ENCODE measurements at places on chromosomes 2 and 18.

DNA sequence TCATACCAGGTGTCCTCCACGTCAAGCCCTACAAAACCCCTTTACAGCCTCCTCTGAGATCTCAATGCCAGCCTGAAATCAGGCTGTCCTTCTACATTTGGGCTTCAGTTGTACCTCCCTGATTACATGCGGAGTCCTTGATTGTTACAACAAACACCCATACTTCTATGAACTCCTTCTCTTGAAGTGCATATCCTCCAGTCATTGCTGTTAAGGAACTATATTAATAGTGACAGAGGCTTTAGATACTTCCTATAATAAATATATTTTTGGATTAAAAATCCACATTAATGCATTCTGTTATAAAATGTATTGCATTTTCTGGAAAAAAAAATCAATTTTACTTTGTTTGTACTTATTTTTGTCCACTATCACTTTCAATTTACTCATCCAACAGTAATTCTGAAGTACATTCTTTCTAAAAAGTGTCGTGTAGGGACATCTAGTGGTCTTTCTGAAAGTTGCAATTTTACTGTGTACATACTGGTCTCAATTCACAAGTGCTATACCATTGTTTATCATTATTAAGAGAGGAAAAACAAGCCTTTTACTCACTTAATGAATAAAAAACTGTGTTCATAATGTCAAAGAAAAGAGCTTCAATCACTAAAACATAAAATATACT, 316.4 kb downstream of the DSEL start:
- H3K36me3 ChIP-seq, result no peaks in the 10 kb centered on the region
- H3K4me3 ChIP-seq, result no peak overlapping the region
- DNase-seq, result peak; percentile 57

DNA sequence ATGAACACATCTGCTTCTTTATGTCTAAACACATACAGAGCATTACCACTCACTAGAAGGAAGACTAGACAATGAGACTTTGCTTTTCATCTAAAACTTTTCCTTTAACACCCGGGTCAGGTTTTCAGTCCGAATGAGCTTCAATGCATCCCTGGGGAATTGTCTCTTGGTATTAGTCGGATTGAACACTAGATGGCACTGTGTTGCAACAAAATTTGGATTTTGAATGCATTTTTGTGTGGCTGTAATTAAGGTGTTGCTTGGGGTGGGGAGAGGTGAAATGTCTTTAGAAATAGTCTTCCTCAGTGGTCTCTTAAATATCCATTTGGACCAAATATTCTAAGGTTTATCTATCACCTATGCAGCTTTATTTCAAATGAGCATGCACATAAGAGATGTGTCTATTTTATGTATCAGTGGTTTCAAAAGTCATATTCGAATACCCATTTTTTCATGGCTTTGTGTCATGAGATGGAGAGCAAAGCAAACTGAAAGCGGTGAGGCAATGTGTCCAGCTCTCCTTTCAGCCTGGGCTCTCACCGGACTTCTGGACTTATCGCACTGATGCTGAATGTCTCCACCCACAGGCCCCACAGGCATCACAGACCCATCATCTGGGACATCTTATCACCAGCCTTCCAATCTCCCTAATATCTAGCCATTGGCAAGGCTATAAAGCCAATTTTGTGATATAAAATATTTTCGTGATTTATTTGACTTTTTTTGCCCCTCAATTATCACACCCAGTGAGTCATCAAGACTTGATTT, 510.3 kb downstream of the RNF144A start:
- peaks cover 12% of the 10 kb centered on the region for H3K4me1 ChIP-seq
- no peaks in the 10 kb centered on the region for H3K36me3 ChIP-seq
- peaks cover 9% of the 10 kb centered on the region for H3K27me3 ChIP-seq
- no peak overlapping the region for H3K27ac ChIP-seq
- peak; percentile 77 for DNase-seq
- H3K4me3 ChIP-seq, result no peak overlapping the region

- H3K27me3 ChIP-seq, result no peaks in the 10 kb centered on the region
- H3K27ac ChIP-seq, result no peak overlapping the region
- no peak overlapping the region for H3K4me3 ChIP-seq
These were observed 22.9 kb upstream of the LBH start for GRCh38 chr2:30208453-30208852.

GRCh38 chr2:31736695-31737454, 156.1 kb upstream of the SRD5A2 start:
- no peaks in the 10 kb centered on the region for H3K36me3 ChIP-seq
- no peaks in the 10 kb centered on the region for H3K27me3 ChIP-seq
- no peak overlapping the region for H3K4me3 ChIP-seq
- DNase-seq, result no peak

DNA sequence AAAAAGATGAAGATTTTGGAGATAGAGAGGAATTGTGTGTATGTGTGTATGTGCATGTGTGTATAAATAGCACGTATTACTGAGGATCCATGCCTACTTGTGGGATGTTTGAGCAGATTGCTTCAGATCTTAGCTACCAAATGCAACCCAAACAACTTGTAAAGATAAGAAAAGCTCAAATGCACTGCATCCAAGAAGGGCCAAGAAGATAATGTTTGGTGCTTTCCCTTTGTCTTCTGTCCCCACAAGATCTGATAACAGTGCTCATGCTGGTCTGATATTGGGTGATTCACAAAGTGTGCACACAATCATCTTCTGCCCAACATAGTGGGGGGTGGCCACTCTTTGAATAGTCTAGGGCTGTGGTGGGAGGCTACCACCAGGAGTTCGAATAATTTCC, 284.8 kb upstream of the CYRIA start:
- H3K4me3 ChIP-seq, result no peak overlapping the region
- DNase-seq, result no peak
- H3K4me1 ChIP-seq, result no peaks in the 10 kb centered on the region

DNA sequence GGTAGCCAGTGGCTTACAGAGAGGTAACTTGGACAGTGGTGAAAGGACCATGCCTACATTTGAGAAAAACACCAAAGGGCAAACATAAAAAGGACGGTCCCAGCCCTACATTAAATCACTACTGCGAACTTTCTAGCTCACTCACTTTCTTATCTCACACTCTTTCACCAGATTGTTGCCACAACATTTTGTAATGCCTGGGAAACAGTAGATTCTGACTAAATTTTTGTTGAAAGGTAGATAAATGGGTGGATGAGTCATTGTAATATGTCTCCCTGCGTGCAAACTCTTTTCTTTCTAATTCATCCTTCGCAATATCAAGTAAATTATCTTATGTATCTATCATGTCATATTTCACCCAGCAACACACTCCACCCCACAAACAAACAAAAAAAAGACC, 192.2 kb downstream of the IRS1 start:
- no peaks in the 10 kb centered on the region for H3K4me1 ChIP-seq
- no peak overlapping the region for H3K4me3 ChIP-seq
- H3K27ac ChIP-seq, result no peak overlapping the region
- no peak for DNase-seq

GRCh38 chr2:104863468-104864279, 9.8 kb downstream of the POU3F3 start:
- DNase-seq, result no peak
- H3K36me3 ChIP-seq, result no peaks in the 10 kb centered on the region
- peaks cover 6% of the 10 kb centered on the region for H3K4me1 ChIP-seq
- H3K27me3 ChIP-seq, result peaks cover 99% of the 10 kb centered on the region

DNA sequence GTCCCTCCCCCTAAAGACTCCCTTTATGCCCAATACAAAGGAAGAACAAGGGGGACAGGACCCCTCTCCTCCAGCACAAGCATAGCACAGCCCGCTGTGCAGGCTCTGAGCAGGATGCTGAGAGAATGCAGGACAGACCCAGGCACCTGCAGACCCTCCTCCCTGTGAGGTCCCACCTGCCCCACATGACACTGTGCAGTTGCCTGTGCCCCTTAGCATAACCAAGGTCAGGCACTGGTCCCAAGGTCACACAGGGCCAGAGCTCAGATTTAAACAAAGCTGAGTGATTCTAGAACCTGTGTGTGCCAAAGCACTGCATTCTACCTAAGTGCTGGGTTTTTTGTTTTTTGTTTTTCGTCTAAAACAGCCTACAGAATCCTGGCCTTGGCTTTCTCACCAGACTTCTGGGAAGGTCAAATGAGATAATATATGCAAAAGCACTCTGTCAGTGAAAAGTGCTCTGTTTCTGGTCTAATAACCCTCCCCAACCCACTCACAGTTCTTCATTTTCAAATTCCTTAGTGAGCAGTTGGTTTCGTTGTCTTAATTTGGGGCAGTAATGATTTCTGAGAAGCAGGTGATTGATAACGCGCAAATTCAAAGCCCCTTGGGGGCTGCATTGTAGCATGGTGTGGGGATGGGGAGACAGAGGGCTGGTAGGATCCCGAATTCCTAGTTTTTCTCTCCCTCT, 125.7 kb downstream of the KCTD1 start:
- no peak overlapping the region for H3K27ac ChIP-seq
- no peak overlapping the region for H3K4me3 ChIP-seq
- H3K36me3 ChIP-seq, result no peaks in the 10 kb centered on the region
- no peaks in the 10 kb centered on the region for H3K27me3 ChIP-seq

DNA sequence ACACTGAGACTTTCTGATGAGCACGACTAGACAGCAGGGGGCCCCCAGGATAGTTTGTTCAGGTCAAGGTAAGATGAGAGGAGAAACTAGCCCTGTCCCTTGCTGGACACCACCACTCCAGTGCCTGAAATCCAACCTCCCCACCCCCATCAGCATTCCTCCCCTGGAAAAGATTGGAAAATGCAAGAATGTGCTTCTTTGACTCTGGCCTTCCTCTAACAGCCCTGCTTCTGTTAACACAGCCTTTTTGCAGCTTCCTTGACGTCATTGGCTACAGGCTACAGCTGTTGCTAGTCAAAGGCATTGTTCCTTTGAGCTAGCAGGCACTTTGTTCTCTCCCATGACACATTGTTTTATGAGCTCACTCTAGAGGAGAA, 20.1 kb upstream of the LTBP1 start:
- no peaks in the 10 kb centered on the region for H3K4me1 ChIP-seq
- H3K36me3 ChIP-seq, result no peaks in the 10 kb centered on the region
- DNase-seq, result peak; percentile 40
- H3K27me3 ChIP-seq, result no peaks in the 10 kb centered on the region
- H3K27ac ChIP-seq, result no peak overlapping the region

DNA sequence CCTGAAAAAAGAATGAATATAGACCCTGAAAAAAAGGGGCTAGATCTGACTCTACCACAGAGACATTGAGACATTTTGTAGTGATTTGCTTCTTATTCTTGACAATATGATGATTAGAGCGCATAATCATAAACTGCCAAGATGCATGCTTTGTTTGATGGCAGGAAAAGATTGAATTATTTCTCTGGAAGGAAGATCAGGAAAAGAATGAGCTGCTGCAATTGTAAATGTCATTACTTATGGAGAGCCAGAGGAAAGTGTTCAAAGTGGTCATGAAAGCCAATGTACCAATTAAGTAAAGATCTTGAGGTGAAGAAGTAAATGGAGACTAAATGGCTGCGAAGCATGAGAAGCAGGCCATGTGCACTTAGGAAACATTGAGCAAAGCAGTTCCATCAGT, 126.4 kb upstream of the NXPH2 start:
- H3K27ac ChIP-seq, result no peak overlapping the region
- no peaks in the 10 kb centered on the region for H3K36me3 ChIP-seq
- H3K4me3 ChIP-seq, result no peak overlapping the region
- H3K4me1 ChIP-seq, result no peaks in the 10 kb centered on the region
- H3K27me3 ChIP-seq, result no peaks in the 10 kb centered on the region

- no peaks in the 10 kb centered on the region for H3K27me3 ChIP-seq
- H3K27ac ChIP-seq, result no peak overlapping the region
- no peak overlapping the region for H3K4me3 ChIP-seq
- H3K4me1 ChIP-seq, result no peaks in the 10 kb centered on the region
These were observed 142.2 kb downstream of the MAP2 start for GRCh38 chr2:209565896-209566582.

- H3K27ac ChIP-seq, result no peak overlapping the region
- H3K4me1 ChIP-seq, result peaks cover 26% of the 10 kb centered on the region
- no peak for DNase-seq
- no peaks in the 10 kb centered on the region for H3K36me3 ChIP-seq
These were observed 79.3 kb upstream of the ITPRID2 start for GRCh38 chr2:181812106-181812743.

GRCh38 chr2:207110310-207110709, 55.4 kb downstream of the KLF7 start:
- DNase-seq, result no peak
- no peaks in the 10 kb centered on the region for H3K27me3 ChIP-seq
- no peak overlapping the region for H3K4me3 ChIP-seq
- H3K36me3 ChIP-seq, result no peaks in the 10 kb centered on the region

GRCh38 chr2:37350034-37350433, 5.6 kb downstream of the QPCT start:
- DNase-seq, result peak; percentile 42
- peak overlapping the region; percentile 58 for H3K27ac ChIP-seq
- H3K4me3 ChIP-seq, result no peak overlapping the region
- H3K4me1 ChIP-seq, result peaks cover 21% of the 10 kb centered on the region
- H3K36me3 ChIP-seq, result no peaks in the 10 kb centered on the region

DNA sequence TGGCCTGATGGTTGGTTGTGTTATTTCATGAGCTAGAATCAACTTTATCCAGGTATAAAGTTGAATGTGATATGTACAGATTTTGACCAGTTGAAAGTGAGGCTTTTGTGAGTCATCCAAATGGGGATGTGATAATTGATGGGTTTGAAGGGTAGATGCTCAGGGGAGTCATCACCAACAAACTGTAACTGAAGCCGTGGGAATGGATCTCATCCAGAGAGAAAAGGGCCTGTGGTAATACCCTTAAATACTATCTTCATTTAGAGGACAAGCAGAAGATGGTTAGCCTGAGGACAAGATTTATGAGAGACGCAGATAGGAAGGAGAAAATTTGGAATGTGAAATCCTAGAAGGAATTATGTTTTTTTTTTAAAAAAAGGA, 90.5 kb upstream of the MYO3B start:
- H3K27me3 ChIP-seq, result no peaks in the 10 kb centered on the region
- no peaks in the 10 kb centered on the region for H3K4me1 ChIP-seq
- no peak for DNase-seq
- no peaks in the 10 kb centered on the region for H3K36me3 ChIP-seq

- H3K36me3 ChIP-seq, result no peaks in the 10 kb centered on the region
- H3K4me3 ChIP-seq, result no peak overlapping the region
- H3K4me1 ChIP-seq, result no peaks in the 10 kb centered on the region
- H3K27ac ChIP-seq, result no peak overlapping the region
- H3K27me3 ChIP-seq, result no peaks in the 10 kb centered on the region
These were observed 381.2 kb downstream of the TXNL1 start for GRCh38 chr18:56257205-56257604.
